H9 (cell line): ENCODE measurements at places on chromosomes 11 and 22.

DNA sequence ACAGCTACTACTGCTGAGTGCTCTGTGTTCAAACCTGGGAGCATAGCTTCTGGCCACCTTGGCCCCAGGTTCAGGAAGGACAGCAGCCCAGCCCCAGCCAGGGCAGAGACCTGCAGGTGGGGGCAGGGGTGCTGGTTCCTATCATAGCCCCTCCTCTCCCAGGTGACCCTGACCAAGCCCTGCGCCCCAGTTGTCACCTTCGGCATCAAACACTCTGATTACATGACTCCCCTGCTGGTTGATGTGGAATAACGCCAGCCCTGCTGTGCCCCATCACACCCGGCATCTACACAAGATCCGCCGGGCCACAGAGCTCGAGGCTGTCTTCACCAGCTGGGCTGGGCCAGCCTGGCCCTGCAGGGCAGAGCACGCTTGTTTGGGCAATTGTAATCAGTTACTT is 6.9 kb downstream of the SCGB1C1 start:
- no peak for DNase-seq

- no peak for DNase-seq
Observed at GRCh38 chr22:33871935-33872334, 48.3 kb downstream of the LARGE1 start.

GRCh38 chr11:44581246-44581645 is 15.8 kb downstream of the CD82 start:
- no peak for DNase-seq

GRCh38 chr11:78645226-78646202 is 70.8 kb upstream of the NARS2 start:
- DNase-seq, result peak; percentile 85

DNA sequence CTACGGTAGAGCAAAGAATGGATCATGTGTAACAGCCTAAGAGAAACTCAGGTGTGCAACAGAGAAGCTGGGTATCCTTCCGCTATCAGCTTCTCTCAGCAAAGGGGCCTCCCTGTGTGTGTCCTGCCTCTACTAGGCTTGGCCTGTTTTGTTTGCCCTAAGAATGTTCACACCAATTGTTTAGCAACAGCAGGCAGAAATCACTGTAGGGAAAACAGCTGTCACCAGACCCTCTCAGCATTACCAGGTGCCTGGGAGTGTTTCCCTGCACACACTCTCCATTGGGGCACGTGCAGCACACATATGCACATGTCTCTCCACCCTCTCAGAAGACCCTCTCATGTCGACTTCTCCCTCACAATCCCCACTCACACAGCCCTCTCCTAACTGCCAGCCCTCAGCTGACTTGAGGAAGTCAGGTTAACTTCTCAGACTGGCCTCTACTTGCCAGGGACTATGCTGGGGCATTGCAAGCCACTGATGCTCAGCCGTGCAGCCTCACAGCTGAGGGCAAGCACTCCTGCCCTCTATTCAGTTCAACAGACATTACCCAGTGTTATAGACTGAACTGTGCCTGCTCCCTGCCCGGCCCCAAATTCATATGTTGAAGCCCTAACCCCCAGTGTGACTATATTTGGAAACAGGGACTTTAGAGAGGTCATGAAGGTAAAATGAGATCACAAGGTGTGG is 97.6 kb downstream of the TRIM29 start:
- DNase-seq, result peak; percentile 10

DNA sequence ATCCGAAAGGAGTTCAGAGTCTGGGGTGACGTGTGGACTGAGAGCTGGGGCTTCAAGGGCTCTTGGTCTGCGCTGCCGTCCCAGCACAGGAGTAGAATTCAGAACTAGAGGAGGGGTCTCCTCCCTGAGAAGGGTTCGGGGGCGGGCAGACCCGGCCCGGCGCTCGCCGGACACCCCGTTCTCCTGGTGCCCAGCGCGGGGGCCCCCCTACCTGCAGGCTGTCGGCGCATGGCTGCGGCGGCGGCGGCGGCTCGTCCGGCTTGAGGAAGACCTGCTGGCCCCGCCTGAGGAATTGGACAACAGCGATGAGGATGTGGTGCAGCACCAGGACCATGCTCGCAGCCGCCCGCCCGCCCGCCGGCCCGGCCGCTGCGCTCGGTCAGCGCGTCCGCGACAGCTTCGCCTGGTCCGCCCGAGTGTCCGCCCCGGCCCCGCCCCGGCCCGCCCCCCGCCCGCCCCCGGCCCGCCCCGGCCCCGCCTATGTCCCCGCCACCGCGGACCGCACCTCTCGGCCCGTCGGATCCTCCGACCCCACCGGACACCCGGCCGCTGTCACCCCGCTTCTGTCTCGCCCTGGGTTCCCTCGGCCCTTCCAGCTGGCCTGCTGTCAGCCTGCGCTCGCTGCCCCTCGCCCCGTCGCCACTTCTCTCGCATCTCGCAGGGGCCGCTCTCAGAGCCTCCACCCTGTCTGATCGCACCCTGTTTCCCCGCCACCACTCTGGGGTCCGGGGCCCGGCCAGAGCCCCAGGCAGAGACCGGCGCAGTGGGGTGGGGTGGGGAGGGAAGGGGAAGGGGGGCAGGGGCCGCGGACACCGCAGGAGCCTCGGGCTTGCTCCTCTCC is 32.0 kb downstream of the PDE2A start:
- DNase-seq, result peak; percentile 60

DNA sequence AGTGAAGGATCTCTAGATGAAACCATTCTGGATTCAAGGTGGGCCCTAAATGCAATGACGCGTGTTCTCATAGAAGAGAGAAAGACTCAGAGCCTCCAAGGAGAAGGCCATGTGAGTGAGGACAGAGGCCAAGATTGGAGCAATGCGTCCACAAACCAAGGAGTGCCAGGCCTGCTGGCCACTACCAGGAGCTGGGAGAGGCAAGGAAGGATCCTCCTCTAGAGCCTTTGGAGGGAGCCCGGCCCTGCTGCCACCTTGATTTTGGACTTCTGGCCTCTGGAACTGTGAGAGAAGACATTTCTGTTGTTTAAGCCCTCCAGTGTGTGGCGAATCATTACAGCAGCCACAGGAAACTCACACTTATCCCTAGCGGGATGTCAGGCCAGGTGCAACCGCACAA is 52.7 kb upstream of the SHANK2 start:
- peak; percentile 20 for DNase-seq

GRCh38 chr22:49771266-49772065 is 56.2 kb downstream of the BRD1 start:
- DNase-seq, result no peak

- DNase-seq, result peak; percentile 69
Observed at GRCh38 chr11:23540101-23540561, 679.9 kb upstream of the CCDC179 start.

GRCh38 chr11:44608991-44609782 is 43.7 kb downstream of the CD82 start:
- DNase-seq, result no peak

- DNase-seq, result no peak
Observed at GRCh38 chr11:79274636-79275331, 166.0 kb downstream of the TENM4 start.

- peak; percentile 32 for DNase-seq
Observed at GRCh38 chr22:27110665-27111451, 453.5 kb downstream of the MIAT start.
